ENCODE measurements at places on chromosomes 5 and 9.

DNA sequence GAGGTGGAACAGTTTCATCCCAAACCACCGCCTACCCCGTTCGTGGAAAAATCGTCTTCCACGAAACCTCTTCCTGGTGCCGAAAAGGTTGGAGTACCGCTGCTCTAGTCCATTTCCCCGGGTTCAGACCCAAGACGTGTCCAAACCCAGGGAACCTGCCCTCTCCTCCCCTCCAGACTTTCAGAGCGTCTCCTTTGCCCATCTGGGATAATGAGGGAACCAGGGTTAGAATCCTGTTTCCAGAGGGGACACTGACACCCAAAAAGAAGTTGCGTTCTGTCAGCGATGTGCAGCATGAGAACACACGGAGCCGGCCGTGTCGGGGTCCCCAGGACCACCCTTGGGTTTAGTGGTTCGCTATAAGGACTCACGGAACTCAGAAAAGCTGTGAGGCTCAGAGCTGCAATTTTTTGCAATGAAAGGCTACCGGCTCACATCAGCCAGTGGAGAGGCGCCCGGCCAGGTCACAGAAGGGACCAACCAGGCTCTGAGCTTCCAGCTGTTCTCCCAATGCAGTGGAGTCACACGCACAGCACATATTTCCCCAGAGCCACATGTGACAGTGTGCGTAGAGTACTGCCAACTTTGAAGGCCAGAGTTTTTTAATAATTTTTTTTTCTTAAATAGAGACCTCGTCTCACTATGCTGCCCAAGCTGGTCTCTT, 19.4 kb downstream of the LAMC3 start:
- no peak for DNase-seq

GRCh38 chr5:100423330-100423729, 111.8 kb upstream of the FAM174A start:
- DNase-seq: no peak

- DNase-seq: no peak
Measured at GRCh38 chr9:85534340-85534739, 207.4 kb downstream of the AGTPBP1 start.

- no peak for DNase-seq
Measured at GRCh38 chr9:34582787-34583186, 6.7 kb downstream of the CNTFR start.

DNA sequence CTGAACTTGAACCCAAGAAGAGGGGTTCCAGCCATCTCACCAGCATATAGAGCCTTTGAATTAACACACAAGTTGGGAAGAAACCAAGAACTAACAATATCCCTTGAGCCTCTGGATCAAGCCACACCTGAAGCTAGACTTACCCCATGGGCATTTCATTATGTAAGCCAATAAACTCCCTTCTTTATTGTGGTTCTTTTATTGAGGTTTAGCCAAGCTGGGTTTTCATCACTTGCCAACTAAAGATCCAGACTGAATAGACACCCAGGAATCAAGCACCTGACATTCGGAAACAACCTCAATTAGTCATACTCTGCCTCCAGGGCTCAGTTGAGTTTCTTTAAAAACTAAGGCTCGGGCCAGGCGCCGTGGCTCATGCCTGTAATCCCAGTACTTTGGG, 226.7 kb downstream of the AGTPBP1 start:
- no peak for DNase-seq

DNA sequence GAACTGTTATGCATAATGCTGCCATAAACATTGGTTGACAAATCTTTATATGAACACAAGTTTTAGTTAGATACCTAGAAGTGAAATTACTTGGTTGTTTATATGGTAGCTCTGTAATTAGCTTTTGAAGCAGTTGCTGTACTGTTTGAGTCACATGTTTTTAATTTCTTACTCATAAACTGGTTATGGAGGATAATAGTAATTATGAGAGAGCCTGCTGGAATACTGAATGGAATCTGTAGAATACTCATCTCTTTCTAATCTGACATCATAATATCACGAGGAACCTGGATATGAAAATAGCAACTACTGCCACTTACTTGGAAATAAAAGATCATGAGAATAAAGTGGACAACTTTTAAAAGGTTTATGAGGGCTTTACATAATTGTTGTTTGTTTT, 509.2 kb downstream of the CETN3 start:
- DNase-seq: no peak

DNA sequence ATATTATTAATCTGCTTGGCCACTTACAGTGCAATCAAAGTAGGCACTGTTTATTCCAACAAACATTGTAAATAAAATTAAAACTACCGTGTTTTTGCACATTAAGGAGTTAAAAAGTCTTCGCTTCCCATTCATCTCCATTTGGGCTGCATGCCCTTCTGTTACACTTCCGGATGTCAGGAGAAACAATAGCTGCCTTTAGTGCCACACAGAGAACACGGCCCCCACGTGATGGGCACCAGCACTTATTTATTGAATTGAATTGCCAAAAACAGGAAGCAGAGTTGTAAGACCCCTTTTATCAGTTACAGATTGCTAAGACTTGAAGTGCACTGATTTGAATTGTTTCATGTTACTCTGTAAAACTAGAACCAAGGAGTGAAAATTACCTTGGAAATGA, 80.4 kb downstream of the LHFPL2 start:
- no peak for DNase-seq

- no peak for DNase-seq
Measured at GRCh38 chr5:6543830-6544560, 88.8 kb downstream of the NSUN2 start.

- no peak for DNase-seq
Measured at GRCh38 chr5:65461490-65461889, 20.2 kb downstream of the ADAMTS6 start.

DNA sequence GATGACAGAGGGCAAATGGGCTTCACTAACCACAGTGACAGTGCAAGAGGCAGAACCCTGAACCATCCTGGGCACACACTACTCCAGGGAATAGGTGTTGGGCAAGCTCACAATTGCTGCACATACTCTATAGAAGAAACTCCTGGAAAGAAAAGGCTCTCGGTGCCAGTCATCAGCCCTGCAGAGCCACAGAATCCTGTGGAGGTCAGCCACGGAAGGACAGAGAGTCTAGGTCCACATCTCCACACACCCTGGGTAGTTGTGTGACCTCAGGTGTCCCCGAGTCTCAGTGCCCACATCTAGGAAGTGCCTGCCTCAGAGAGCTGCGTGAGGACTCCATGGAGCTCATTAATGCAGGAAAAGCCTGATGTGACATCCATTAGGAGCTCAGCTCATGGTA, 16.0 kb upstream of the ANGPTL2 start:
- no peak for DNase-seq

DNA sequence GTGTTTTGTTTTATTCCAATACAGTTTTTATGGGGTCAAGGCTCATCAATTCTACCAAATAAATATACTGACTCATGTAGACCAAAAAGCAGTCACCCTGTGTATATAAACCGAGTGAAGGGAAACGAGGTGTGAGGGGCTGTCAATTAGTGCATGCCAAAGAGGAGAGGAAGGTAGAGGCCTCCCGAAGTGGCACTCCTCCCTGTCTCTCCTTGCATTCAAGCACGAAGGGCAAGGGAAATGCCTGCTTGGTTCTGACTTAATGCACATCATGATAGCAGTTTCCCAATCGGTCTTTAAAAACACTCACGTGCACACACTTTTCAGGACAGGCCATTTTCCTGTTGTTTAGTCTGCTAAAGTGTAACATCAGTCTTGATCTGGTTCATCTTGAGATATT, 125.6 kb upstream of the SLCO6A1 start:
- no peak for DNase-seq

GRCh38 chr9:108400297-108400696, 455.5 kb downstream of the ACTL7B start:
- no peak for DNase-seq

DNA sequence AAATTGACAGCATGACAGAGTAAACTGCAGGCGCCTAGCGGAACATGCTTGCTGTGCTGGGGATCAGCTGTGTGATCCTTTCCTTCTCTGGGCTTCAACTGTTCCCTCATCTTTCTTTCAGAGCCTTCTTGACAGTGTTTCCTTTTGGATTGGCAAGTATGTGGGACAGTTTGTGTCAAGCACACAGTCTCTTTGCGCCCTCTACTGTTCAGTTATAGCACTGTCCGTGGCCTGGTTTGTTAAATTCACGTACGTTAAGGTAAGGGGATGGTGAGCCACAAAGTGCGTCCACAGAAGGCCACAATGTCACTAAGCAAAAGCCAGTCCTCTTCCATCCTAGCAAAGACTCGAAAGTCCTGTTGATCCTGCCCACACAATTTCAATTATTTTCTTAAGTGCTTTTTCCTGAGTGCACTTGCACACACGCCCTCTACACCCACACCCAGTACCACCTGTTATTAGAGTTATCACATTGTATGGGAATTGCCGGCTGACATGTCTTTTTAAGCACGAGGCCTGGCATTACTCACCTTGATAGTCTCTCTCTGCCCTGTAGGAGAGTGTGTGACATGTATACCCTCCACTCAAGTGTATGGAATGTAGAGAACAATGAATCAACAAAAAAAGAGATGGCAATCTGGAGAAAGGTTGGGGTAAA, 22.5 kb upstream of the PTPN3 start:
- peak; percentile 91 for DNase-seq

DNA sequence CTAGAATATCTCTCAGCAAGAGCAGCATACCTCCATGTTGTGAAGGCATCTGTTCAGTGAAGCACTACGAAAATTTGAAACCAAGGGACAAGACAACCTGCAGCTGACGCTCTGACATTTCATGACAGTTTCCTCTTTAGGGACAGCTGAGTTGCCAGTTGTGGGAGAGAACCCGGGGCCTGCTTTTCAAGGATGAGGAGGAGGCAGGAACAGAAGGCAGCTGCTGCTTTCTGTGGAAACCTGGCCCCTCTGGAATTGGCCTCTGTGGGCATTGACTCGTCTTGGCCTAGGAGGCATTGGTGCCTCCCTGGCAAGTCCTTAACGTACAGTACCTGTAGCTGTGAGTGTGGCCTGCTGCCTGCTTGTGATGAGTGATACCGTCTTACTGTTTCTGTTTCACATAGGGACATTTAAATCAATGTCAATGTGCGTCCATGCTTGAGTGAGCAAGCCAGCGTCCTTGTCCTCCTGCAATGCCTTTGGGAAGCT, 21.6 kb downstream of the SLC46A2 start:
- no peak for DNase-seq

DNA sequence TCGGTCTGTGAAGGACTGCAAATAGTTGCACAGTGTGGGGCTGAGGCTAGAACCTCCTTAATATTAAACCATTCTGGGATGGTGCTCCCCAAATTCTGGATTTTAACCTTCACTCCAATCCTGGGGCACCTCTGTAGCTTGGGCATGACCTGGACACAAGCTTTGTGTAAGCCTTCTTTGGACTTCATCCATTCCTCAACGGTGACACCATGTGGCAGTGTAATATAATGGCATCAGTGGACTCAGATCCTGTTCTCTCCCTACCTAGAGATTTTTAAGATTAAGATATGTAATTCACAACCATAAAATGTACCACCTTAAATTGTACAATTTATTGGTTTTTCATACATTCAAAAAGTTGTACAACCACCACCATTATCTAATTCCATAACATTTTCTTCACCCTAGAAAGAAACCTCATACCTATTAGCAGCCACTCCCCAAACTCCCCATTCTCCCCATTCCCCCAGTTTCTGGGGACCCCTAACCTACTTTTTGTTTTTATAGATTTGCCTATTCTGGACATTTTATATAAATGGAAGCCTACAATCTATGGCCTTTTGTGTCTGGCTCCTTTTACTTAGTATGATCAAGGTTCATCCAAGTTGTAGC, 4.8 kb upstream of the PLGRKT start:
- DNase-seq: peak; percentile 22

- no peak for DNase-seq
Measured at GRCh38 chr9:5025416-5025815, 40.3 kb downstream of the JAK2 start.

DNA sequence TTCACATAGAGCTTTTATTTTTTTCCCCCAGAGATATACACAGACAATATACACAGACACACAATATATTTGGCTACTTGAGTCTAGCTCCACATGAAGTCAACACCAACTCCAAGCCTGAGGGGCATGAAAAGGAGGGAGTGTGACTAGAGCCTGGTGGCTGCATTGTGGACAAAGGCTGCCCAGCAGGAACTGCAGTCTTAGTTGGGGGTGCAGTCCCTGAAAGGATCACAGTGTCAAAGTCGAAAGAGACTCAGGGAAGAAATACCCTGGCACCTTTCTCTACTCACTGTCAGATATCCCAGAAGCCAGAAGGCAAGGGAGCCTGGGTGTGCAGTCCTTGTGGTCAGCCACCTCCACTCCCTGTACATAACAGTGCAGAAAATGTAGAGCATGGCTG, 231.6 kb upstream of the RPS23 start:
- DNase-seq: no peak

- DNase-seq: peak; percentile 71
Measured at GRCh38 chr9:70534061-70534460, 119.6 kb upstream of the KLF9 start.

DNA sequence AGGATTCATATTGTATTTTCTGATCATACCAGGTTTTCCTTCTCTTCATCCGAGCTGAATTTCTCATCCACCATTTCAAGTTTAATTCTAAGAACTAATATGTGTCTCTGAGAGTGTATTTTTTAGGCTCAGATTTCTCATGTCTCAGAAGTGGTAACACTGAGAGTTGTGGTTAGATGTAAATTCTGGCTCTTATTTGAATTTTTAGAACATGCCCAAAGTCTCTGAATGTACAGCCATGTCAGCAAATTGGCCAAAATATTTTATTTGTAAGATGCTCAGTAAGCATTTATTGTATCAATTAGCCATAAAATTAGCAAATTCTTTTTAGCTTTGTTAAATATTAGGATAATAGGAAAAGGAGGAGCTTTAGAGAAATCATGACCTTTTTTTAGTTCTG, 16.6 kb downstream of the SV2C start:
- no peak for DNase-seq

- DNase-seq: no peak
Measured at GRCh38 chr9:80632041-80632440, 1057.3 kb downstream of the TLE1 start.

DNA sequence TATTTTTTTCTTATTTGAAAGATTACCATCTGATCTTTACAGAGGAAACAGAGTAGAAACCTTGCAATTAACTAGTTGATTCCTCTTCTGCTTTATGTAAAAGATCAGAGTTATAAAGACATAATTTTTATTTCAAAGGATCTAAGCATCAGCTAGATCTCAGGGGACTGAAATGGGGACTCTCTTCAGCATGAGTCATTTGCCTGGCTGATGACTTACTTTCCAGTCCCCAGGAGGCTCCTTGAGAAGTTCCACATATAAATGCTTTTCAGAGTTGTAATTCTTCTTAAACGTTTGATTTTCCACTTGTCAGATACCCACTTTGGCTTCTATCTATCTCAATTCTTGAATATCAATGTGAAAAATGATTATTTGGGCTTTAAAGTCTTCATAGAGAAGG, 389.4 kb downstream of the RAB3C start:
- no peak for DNase-seq

- DNase-seq: no peak
Measured at GRCh38 chr9:545480-545879, 296.0 kb upstream of the DMRT1 start.

- DNase-seq: no peak
Measured at GRCh38 chr9:127562279-127562796, 49.7 kb upstream of the STXBP1 start.

- no peak for DNase-seq
Measured at GRCh38 chr5:163943546-163943945, 438.1 kb downstream of the MAT2B start.

- DNase-seq: no peak
Measured at GRCh38 chr5:148290271-148291195, 21.7 kb upstream of the SPINK7 start.

Measured in PC-9 (cell line).